Fibroblast of pulmonary artery (primary cell): ENCODE measurements at places on chromosomes 3 and 15.

GRCh38 chr3:38007754-38008090, 17.1 kb downstream of the VILL start:
- DNase-seq = no peak

- DNase-seq = no peak
Observed at GRCh38 chr3:178768072-178768864, 232.0 kb downstream of the KCNMB2 start.

- no peak for DNase-seq
Observed at GRCh38 chr3:8519774-8520448, 18.3 kb downstream of the LMCD1 start.

- DNase-seq = no peak
Observed at GRCh38 chr3:111605493-111605892, 10.3 kb upstream of the ZBED2 start.

- no peak for DNase-seq
Observed at GRCh38 chr3:97579365-97579764, 185.2 kb upstream of the ARL6 start.

GRCh38 chr15:84598250-84598649, 2.6 kb upstream of the ZSCAN2 start:
- DNase-seq = no peak

DNA sequence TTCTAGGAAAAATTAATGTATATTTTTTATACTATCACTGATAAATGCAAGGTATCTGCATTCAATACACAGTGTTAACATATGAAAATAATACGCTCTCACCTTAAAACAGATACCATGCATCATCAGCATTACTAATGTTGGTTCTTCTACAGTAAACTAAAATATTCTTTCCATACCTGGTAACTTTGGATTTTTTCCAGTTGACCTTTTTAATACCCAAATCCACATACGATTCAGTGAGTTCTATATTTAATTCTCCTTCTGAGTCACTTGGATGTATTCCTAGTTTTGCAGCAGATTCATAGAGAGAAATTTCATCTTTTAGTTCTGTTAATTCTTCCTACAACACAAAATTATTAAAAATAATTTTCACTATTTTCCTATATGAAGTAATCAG, 29.9 kb downstream of the CEP152 start:
- DNase-seq = no peak

GRCh38 chr15:89408372-89409183, 74.0 kb upstream of the POLG start:
- DNase-seq = peak; percentile 10

- DNase-seq = no peak
Observed at GRCh38 chr3:9902372-9903237, at the start of gene IL17RE. Gene IL17RE (plus strand): TSS chr3:9902848. CDS start chr3:9902933, 85 bp downstream.

- no peak for DNase-seq
Observed at GRCh38 chr3:26562021-26562768, 60.4 kb upstream of the LRRC3B start.

DNA sequence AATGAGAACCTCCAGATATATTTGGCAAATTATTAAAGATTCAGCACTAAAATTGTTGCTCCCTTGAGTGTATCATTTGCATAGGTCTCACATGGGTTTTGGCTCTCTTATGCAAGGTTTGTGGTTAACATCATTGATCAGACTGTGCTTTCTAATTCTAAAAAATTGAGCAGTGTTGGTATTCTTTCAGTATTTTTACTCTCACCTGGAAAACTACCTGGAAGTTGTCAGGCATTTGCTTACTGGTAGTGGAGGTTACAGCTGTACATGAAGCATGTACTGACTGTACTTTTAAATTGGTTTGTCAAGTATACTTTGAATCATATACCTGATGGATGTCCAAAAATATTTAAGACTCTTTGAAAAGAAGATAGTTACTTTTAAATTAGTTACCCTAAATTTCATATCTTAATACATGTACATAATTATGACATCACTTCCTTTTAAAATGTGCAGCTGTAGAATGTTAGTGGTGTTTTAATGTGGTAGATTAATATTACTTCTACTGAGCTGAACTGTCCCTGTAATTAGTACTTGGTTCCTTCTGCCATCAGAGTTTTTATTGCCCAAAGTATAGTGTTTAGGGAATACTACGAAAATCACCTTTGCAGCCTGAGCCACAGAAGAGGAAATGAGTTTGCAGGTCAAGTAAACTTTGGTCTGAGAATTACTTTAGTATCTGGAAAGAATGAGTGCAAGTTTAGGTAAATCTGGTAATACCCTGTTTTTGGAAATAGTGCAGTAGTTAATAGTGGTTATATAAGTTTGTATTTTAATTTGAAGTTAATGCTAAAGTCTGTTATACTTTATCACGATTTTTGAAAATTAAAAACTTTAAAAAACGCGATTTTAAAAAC, 2.8 kb downstream of the CHD2 start:
- no peak for DNase-seq

DNA sequence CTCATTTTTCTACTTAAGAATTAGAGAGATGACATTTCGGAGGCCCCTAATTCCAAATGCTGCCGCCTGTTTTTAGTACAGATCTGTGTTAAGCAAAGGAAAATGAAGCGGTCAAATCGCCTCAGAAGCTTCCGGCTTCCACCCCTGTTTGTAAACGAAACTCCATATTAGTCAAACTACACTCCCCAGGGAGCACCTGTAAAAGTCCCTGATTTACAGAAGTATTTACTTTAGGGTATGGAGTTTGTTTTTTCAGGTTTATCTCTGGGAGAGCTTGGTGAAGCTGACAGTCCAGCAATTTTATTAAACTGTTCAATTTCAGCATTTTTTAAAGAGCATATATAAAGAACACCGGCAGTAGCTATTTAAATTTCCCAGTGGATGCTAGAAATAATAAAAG, 319.8 kb downstream of the FHIT start:
- no peak for DNase-seq

GRCh38 chr3:111890051-111890580, 31.1 kb downstream of the PHLDB2 start:
- DNase-seq = no peak

- peak; percentile 67 for DNase-seq
Observed at GRCh38 chr15:94670438-94671034, 439.2 kb downstream of the MCTP2 start.

- DNase-seq = no peak
Observed at GRCh38 chr3:37217098-37217849, 42.9 kb upstream of the LRRFIP2 start.

- no peak for DNase-seq
Observed at GRCh38 chr15:42331235-42331634, 28.1 kb upstream of the CAPN3 start.

GRCh38 chr3:73419179-73419803, 205.4 kb downstream of the PDZRN3 start:
- peak; percentile 29 for DNase-seq

GRCh38 chr3:173066044-173067004, 74.7 kb downstream of the SPATA16 start:
- DNase-seq = peak; percentile 81

DNA sequence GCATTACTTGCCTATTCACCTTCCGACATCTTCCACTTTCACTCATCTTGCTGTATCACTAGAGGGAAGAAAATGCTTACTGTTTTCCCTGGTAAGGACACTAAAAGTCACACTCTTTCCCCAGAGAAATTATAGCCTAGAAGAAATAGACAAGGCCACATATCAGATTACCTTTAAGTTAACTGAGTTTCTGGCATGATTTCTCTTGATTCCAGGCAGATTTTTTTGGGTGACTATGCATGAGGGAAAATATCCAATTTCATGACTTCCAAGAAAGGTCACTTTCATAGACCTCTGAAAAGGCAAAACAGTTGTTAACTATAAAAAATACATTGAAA, 30.3 kb downstream of the TCF12 start:
- DNase-seq = no peak

DNA sequence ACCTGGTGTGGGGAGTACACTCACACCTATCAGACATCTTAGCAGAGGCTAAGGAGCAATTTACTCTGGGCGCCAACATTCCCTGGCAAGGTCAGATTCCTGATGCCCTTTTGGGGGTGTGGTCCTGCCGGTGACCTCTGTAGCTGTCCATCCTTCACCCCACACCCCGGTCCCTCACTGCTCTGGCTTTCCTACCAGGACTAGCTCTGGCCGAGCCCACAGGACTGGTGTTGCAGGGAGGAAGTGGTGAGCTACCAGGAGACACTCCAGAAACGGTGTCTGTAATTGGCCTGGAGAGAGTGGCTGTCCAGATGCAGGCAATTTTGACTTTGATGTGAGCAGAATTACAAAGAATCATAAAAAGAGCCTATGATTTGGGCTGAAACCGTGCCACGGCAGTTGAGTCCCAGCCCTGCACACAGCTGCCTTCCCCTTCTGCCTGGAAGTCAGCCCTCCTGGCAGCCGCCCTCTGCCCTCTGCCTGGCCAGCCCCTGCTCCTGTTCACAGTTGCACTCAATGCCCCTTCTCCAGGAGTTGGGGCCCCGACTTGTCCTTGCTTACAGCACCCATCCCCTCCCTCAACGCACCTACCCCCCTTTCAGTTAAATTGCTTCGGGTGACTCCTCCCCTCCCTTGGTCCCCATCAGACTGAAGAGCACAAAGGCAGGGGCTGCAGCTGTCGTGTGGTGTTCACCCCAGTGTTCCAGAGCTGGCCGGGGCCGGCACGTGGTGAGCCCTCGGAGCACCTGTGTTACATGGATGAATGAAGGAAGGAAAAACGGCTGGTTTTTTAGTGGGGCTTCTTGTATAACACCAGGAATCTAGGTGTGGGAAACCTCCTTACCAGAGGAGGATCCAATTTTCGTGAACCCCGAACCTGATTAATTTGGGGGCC, 80.2 kb upstream of the TPM1 start:
- no peak for DNase-seq

GRCh38 chr3:15102256-15102655, 3.3 kb upstream of the RBSN start:
- no peak for DNase-seq

DNA sequence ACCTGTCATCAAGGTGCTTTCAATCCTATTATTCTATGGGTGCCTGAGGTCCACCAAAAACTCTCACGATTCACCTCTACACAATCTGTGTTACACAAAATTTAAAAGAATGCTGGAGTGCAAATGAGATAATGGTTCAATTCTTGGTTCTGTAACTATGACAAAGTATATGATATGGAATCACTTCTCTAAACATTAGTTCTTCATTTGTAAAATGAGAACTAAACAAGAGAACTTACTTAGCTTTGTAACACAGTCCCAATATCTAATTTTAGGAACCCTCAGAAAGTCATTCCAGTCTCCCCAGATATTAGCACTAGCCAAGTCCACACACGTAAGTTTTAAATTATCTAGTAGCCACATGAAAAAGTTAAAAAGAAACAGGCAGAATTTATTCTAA, 111.5 kb downstream of the TBL1XR1 start:
- DNase-seq = no peak

- DNase-seq = no peak
Observed at GRCh38 chr3:195531683-195532082, 11.4 kb downstream of the PPP1R2 start.

DNA sequence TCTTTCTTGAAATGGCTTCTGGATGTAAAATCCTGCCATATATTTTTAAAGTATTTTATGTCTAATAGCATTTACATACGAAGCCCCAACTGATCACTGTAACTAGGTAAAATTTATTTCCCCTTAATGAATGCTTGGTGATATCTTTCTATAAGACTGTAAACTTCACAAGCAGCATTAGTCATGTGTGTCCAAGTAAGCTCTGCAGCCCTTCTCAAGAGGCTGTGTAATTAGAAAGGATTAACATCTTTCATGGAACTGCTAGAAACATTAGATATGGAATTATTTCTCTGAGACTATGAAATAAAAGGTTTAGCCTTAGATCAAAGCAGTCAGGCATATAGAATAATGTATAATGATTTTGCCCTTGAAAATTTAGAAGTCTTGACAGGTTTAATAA, 143.3 kb downstream of the EPHA3 start:
- DNase-seq = no peak

- peak; percentile 3 for DNase-seq
Observed at GRCh38 chr15:76529911-76530310, 193.3 kb downstream of the ISL2 start.

DNA sequence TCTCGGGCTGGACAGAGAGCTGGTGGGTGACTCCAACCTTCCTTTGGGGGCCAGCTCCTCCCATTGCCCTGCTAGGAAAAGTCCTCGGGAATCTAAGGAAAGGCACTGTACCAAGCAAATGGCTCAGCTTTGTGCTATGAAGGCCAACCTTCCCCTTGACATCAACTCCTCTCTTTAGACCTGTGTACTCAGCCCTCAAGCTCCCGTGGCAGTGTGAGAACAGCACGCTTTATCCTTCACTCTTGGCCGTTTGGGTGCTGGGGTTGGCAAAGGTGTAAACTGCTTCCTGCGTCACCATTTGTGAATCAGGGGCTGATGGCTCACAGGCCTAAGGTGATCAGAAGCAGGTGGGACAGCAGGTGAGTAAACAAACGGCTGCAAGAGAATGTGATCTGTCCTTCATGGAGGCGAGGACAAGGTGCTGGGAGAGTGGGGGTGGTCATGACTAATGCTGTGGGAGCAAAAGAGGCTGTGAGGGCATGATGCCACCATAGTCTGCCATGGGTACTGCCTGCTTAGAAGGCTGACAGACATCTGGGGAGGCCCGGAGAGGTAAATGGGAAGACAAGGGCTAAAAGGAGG, 165.2 kb upstream of the TPM1 start:
- no peak for DNase-seq

GRCh38 chr3:184354121-184354728, 7.2 kb downstream of the CLCN2 start:
- DNase-seq = peak; percentile 41

DNA sequence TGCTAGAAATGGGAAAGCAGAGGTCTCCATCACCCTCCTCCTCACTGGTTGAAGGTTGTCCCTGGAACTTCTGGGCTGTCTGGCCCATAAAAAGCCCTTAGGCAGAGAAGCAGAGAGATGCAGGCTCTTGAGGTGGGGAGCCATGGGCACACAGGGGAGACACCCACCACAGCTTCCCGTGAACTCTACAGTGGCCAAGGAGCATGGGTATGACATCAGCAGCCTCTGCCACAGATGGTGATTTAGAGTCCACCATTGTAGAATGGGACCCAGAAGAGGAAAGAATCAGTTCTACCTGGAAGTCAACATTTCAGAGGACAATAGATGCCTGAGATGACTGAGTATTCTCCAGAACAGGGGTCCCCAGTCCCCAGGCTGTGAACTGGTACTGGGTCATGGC, 105.6 kb upstream of the LRRN1 start:
- no peak for DNase-seq

GRCh38 chr15:51315726-51316125, 22.7 kb downstream of the CYP19A1 start:
- no peak for DNase-seq

- peak; percentile 64 for DNase-seq
Observed at GRCh38 chr3:109023656-109024254, 70.1 kb upstream of the GUCA1C start.

DNA sequence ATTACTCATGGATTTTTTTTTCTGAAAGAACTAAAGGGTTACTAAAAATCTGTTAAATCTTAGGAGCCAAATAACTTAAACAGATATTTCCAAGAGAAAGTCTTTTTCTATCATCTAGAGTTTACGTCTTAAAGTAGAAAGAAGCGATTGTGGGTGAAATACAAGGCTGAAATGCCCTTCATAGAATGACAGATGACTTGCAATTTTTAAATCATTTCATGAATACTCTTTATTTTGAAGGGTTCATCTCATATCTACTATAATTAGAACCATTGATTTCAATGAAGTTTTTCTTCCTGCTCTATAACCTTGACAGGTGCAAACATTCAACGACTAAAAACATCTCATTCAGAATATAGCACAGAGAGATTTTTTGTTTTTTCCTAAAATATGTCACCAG, 217.0 kb downstream of the GABRB3 start:
- no peak for DNase-seq
